ENCODE measurements at places on chromosomes 11 and 22.
A peak's percentile ranks its signal among the peaks of the same experiment; 100 is the strongest.

- DNase-seq = no peak
Measured at GRCh38 chr11:131822506-131822905, 452.1 kb downstream of the NTM start.

DNA sequence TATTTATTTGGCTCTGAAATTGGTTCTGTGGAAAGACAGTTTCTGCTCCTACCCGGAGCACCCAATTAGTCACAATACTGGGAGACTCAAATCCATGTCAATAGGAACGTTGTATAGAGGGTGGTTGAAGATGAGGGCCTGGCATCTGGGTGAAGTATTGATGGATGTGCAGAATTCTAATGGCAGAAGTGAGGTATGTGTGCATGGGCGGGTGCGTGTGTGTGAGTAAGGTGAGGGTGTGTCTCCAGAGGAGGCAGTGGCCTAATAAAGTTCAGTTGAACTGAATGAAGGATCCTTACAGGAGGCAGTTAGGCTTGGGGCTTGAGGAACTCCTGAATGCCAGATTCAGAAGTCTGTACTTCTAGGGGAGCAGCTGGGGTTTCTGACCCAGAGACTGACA lies 71.8 kb upstream of the B3GAT1 start:
- no peak for DNase-seq

DNA sequence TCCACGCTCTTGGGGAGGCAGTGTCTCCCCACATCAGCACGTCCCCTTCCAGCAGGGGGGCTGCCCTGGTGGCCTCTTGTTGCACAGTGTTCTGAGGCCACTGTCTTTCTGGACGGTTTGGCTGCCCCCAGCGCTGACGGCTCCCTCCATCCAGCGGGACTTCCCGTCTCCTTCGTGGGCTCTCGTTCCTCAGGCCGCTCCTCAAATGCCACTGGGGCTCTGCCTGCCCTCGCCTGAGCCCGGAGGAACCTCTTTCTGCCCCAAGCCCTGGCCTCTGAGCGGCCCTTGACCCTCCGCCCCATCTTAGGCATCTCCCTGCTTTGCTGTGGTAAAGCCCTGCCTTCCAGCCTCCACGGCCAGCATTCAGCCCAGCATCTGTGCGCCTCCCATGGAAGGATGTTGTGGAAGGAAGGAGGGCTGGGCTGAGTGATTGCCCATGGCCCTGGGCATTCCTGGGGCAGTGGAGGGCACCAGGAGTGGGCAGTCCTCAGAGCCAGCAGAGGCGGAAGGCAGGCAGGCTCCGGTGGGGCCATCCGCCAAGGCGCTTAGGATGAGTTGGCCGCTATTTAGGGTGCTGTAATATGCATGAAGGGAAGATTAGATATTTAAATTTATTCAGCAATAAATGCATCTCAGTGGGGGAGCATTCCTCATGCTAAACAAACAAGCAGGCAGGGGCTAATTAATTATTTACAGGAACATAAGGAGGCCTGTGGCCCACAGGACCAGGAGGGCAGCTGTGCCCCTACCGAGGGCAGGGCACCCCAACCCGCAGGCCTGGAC lies 17.8 kb downstream of the OTUB1 start:
- DNase-seq = no peak

DNA sequence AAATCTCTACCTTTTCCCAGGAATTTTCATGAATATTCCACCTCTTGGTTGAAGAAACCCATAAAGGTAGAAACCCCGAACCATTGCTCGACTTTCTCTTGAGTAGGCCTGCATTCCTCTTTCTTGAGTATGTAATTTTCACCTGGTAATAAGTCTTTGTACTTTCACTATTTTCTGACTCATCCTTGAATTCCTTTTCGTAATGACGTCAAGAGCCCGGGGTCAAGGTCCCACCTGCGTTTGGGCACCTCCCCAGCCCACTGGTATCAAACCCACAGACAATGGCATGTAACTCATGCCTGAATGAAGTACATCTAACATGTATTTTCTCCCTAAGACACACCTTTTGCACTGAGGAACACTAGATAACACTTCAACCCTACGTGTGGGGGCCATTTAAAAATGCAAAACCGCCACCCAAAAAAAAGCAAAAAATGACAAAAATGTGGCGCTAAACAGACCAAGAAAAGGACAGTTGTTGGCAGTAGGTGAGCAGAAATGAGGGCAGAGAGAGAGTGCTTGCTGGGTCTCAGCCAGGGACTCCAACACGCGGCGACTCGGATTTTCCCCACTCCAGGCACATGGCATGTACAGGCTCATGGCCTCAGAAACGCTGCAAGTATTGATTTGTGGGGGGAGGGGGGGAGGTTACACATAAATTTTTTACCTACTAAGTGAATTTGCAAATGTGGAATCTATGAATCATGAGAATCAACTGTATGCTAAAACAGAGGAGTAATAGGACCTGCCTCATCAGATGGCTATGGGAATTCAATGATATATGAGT lies 4.1 kb upstream of the C11orf24 start:
- no peak for DNase-seq

DNA sequence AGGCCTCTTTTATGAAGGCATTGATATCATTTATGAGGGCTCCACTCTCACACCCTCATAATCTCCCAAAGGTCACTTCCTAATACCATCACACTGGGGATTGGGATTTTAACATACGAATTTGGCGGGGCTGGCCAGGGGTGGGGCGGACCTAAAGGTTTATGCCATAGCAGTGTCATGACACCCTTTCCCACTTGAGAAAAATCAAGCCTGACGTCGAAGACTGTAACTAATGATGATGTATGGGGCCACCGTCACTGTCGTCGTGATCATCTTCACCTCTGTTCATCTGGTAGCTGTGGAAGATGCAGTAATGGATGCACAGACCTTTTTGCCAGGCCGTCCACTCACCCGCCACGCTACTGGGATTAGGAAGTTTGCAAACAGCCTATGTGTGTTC lies 912.1 kb downstream of the TBC1D22A start:
- no peak for DNase-seq

DNA sequence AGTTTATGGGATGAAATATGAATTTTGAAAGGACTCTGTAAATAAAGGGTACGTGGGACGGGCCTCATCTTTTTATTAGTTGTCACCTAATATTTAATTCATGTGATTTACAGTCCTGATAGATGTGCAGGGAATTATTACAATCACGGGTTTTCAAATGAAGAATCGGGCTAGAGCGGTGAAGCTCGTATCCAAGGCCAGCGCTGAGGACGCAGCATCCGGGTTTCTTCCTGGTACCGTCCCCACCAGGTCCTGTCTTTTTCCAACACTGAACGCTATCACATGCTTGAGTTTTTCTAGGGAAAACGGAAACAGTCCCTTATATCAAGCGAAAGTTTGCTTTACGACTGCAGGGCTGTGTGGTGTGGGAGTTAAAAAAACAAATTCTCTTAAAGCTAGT lies 787 bp downstream of the SMDT1 start:
- DNase-seq = no peak

DNA sequence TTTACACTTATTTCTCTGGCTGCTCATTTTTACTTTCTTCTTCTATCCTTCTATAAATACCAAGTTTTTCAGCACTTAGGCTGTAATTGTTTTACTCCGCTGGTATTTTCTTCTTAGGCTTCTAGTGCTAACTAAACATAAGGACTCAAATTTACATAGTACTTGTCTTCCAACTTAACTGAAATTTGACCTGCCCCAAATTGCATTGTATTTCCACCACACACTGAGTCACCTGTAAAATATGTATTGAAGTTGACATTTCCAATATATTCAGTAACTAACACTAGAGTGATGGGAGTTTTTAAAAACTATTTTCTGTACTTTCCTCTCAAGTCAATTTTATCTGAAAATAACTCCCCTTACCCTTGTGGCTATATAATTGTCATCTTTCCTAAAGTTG lies 1794.1 kb upstream of the RAG2 start:
- DNase-seq = no peak

DNA sequence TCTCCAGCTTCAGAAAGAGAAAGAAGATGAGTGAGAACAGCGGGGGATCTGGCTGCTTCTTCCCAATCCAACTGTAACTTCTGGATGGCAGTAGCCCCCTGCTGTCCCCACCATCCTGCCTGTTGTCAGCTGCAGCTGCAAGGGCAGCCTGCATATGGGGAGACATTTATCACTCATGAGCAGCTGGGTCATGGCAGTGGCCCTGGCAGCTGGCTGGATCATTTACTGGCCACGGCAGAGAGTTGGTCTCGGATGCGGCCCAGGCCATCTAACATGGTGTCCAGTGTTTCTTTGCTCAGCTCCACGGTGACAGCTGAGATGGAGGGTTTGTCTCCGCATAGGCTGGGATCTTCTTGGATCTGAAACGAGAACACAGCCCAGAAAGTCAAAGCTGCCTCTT lies 14.8 kb downstream of the COMMD9 start:
- DNase-seq = no peak

DNA sequence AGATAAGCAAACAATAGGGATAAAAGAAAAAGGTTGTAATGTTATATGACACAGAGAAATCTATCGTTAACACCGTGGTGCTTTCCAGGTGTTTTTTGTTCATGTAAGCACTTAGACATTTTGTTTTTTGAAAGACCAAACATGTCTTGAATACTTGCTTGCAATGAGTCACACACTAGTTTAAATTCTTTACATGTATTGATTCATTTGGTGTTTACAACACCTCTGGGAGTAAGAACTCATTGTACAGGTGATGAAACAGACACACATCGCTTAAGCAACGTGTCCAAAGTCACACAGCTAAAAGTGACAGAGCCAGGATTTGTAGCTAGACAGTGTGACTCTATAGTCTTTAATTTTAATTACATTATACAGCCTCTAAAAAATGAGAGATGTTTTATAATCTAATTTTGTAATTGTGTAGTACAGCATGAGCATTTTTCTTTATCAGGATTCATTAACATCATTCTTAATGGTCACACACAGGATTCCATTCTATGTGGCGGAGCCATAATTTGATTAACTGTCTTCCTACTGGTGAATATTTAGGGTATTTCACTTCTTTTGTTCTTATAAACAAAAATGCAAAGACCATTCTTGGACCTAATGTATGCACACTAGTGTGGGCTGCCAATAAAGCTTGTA lies 148.8 kb downstream of the DBX1 start:
- peak; percentile 44 for DNase-seq

GRCh38 chr11:103871923-103872551 lies 164.4 kb upstream of the DDI1 start:
- no peak for DNase-seq

DNA sequence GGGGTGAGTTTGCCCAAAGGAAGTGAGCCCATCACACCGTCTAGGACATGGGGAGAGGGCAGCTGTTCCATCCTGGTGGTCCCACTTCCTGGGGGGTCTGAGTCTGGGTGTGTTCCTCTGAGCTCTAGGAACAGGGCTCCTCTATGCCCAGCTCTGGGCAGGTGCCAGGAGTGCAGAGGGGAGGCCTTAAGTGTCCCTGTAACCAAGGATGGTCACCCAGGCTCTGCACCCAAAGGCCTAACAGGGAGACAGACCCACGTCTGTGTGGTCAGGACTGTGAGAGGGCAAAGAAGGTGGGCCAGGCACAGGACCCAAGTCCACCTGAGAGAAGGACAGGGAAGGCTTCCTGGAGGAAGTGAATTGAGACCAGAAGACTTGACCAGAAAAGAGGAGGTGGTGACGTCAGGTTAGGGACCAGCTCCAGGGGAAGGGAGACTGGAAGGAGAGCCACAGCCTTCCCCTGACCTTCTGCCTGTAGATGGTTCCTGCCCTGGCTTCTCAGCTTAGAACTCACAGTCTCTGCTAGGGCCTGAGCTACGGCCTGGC lies 11.3 kb upstream of the TCF20 start:
- DNase-seq = no peak

DNA sequence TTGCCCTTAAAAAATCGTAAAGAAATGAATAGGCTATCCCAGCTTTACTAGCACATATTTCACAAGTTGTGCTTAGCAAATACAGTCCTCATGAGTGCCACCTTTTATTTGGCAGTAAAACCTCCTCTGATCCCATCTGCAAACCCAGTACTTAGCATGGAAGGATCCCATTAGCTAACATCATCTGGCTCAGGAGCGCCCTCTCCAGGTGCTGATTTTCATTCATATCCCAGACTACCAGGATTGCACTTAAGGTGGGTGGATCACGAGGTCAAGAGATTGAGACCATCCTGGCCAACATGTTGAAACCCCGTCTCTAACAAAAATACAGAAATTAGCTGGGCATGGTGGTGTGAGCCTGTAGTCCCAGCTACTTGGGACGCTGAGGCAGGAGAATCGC lies 76.1 kb upstream of the PAX6 start:
- DNase-seq = no peak

Measured in DMS153 (cell line).